ENCODE measurements at places on chromosomes 1 and 21.

DNA sequence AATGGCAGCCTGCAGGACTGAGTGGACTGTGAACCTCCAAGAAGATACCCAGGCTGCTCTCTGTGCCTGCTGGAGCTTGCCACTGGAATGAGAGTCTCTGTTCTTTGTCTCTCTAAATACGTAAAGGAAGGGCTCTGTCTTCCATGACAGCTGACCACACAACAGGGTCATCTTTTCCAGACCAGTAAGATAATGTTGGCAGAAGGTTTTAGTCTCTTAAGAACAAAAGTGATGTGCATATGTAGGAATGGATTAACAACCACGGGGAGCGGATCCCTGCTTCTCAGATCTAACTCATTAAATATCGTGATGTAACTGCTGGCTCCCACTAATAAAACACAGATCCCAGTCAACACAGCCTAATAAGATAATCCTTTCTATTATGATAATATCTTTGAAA lies 67.5 kb downstream of the MAP10 start:
- no peak for DNase-seq

DNA sequence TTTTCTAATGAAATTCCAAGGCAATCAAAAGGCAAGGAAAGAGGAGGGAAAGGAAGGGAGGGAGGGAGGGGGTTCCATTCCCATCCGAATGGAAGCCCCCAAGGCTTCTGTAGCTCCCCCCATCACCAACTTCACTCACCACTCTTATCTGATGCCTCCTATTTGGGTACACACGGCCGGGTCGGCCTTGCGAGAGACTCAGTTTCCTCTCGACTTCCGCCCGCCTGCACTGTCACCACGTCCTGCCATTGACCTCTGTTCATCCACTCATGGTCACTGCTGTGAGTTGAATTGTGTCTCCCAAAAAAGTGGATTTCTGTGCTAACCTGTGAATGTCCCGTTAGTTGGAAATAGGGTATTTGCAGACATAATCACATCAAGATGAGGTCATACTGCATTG lies 11.2 kb downstream of the PDE9A start:
- no peak for DNase-seq

DNA sequence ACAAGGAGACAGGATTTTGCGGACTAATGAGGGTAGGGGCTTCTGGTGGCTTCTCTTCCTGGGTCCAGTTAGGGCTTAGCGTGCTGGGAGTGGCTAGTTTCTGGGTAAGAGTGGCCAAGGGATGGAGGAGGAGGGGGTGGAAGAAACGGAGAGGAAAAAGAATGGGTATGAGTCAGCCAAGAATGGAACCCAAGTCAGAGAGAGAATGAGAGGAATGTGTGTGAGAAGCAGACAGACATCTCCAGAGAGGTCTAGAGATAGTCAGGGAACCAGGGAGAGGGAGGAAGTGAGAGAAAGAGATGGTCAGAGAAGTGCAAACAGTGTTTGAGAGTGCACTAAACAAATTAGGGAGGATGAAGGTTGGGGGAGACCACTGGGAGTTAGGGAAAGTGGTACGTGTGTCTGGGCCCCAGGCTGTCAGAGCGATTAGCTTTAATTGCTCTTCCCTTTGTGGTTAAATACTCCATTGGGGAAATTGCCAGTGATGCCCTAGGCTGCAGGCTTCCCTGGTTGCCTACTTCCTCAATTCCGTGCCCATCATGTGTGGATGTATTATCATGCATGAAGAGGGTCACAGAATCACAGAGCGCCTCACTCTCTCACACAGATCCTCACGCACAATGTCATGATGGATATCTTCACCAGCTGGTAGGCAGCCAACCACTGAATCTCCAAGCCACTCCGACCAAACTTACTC lies 1.4 kb downstream of the PEA15 start:
- peak; percentile 32 for DNase-seq

DNA sequence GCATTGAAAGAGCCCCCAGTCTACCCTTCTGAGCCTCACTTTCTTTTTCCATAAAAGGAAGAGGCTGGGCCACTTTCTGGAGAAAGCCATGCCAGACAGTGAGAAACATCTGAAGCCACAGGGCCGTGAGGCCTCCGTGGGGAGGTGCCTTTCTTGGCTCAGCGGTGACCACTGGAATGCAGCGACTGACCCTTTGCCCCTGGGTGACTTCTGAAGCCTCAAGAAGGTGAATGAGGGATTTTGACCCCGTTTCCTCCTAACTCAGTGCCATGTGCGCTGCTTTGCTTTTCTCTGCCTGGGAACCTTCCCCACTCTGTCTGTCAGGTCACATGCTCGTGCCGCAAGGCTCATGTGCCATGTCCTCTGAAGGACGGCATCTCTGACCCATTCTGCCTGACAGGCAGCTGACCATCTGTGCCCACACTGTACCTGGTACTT lies 44.7 kb upstream of the A3GALT2 start:
- no peak for DNase-seq

- DNase-seq, result peak; percentile 63
These were observed 12.9 kb downstream of the DESI2 start for GRCh38 chr1:244665771-244666217.

- no peak for DNase-seq
These were observed 164.8 kb upstream of the JUN start for GRCh38 chr1:58948671-58949070.

DNA sequence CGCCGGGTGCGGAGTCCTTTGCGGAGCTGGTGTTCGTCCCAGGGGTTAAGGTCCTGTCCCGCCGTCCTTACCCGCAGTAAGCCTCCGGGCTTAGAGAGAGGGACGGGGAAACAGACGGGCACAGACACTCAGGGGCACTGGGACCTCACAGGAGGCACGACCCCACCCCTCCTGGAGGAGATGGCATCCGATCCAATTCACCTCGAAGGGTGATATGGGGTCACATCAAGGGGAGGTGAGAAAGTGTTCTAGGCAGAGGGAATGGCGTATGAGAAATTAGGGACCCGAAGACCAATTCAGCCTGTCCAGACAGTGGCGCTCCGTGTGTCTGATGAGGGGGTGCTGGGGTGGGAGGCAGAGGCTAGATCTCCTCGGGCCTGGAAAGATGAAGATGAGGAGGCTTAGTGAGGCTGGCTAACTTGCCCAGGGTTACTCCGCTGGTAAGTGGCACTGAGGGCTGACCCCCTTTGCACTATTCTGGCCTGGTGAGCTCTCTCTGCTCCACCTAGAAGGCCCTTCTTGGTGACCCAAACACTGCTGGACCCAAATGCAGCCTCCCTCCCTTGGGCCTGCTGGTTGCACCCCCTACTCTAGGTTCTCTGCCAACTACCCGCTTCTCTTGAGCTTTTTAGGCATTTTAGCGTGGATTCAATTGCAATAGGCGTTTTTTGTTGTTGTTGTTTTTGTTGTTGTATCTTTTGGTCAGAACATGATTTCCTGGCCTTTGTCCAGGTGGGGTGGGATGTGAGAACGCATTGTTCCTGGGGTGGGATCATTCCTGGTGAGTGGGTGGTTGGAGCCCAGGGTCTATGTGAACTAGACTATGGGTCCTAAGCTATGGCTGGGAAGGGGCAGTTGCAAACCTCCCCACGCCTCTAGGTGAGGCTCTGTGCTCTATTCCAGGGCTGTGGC lies 12.3 kb downstream of the BTBD19 start:
- no peak for DNase-seq

DNA sequence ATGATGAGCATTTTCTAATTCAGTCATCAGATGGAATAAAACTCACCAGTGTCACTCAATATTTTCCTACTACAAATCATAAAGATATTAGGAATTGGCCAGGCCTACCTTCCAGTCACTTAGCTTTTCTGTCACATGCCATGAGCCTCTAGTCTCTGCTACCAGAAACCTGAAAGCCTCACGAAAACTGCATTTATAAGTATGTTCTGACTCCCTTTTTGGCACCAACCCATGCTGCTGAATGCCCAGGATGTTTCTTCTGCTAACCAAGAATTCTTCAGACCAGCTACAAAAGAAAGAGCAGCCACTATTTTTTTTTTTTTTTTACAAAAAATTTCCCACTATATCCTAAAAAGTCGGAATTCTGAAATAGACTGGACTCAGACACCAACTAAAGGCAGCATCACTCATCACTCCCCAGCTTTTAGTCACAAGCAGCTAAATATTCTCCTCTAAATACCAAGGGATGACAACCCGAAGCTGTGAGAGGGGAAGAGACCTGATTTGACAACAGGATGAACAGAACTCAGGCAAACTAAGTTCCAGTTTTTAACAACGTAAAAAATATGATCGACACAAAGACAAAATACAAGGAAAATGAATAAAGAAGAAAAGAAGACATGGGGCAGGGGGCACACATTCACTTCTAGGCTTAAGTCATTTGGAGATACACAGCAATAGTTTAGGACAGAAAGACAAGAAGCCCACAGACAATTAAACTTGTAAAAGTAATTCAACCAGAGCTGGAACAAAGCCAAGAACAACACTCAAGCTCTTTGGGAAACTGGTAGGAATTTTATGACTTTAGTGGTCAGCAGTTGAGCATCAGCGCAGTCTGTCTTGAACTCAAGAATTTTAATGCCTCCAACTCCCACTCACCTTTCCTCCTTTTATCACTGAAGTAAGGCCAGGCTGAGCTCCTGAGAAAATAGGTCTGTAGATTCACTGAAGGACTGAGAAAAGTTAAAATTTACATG lies 1.7 kb downstream of the DCAF8 start:
- no peak for DNase-seq

DNA sequence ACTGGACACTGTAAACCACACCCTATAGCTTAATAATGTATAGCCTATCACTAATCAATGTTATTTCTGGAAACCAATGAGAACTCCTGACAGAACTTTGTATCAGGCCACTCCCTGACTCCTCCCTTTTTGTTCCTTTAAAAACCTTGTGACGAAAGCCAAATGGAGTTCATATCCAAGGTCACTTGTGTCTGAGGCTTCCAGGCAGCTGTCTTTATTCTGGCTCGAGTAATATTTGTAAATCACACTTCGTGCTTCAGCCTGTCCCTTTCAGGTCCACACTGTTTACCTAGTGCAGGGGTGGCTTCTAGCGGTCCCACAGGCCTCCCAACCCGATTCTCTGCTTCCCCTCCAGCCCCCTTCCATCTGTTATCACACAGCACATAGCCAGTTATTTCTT lies 16.2 kb upstream of the CAPN9 start:
- DNase-seq, result no peak

DNA sequence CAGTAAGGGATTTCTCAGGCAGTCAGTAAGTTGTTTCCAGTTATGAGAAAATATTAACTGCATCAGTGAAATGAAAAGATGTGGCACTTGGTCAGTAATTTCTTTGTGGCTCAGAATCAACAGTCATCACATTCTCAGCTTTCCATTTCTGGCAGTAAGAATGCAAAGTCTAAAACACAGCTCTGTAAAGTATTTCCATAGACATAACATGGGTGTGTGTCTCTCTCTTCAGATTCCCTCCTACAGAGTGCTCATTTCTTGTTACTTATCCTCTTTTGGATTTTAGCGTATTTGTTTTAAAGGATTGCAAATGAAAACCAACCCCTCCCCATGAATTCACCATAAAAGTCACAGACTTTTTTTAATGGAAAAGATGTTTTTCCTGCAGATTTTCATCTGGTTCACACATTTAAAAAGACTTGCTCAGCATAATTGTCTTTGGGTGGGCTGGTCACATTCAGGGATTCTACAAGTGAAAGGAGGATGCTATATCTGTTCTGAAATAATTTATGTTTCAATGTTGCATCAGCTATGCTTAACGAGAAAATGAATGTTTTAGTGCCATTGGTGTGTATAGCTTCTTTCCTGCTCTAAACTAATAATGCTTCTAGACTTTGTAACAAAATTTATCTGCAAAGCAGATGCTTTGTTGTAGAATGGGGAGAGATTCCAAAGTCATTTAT lies 34.6 kb upstream of the CD55 start:
- DNase-seq, result no peak

GRCh38 chr1:31007462-31007991 lies 58.0 kb downstream of the PUM1 start:
- no peak for DNase-seq

DNA sequence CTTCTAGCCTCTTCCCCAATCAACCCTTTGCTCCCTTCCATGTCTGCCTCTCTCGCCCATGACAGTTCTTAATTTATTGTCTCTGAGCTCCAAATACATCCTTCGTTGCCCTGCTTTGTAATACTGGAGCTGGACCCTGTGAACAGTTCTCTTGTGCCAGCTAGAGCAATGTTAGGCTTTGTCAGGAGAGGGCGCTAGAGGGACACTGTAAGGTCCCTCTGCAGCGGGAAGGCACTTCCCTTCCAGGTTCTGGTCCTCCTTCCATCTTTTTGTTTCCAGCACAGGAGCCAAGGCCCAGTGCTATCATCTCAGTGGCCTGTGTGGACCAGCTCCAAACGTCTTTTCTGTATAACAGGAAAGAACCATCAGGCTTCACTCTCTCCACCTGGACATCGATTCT lies 95.9 kb downstream of the PTPRU start:
- DNase-seq, result peak; percentile 46

GRCh38 chr1:89904219-89904980 lies 83.6 kb downstream of the LRRC8D start:
- no peak for DNase-seq

GRCh38 chr1:113659556-113659955 lies 99.7 kb downstream of the PHTF1 start:
- no peak for DNase-seq

DNA sequence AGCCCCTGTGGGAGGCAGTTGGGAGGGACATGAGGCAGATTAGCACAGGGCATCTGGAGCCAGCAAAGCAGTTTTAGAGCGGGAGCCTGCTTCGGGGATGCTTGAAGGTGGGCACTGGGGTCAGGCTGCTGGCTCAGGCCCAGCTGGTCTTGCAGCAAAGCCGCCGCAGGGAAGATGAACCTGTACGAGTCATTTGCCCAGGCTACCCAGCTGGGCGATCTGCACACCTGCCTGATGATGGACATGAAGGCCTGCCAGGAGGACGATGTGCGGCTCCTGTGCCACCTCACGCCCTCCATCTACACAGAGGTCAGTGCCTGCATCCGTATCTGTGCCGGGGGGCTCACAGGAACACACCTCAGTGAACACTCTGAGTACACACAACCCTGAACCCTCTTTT lies 7.7 kb upstream of the SLC27A3 start:
- no peak for DNase-seq

- no peak for DNase-seq
These were observed 100.8 kb upstream of the DSCAM start for GRCh38 chr21:40947713-40948112.

DNA sequence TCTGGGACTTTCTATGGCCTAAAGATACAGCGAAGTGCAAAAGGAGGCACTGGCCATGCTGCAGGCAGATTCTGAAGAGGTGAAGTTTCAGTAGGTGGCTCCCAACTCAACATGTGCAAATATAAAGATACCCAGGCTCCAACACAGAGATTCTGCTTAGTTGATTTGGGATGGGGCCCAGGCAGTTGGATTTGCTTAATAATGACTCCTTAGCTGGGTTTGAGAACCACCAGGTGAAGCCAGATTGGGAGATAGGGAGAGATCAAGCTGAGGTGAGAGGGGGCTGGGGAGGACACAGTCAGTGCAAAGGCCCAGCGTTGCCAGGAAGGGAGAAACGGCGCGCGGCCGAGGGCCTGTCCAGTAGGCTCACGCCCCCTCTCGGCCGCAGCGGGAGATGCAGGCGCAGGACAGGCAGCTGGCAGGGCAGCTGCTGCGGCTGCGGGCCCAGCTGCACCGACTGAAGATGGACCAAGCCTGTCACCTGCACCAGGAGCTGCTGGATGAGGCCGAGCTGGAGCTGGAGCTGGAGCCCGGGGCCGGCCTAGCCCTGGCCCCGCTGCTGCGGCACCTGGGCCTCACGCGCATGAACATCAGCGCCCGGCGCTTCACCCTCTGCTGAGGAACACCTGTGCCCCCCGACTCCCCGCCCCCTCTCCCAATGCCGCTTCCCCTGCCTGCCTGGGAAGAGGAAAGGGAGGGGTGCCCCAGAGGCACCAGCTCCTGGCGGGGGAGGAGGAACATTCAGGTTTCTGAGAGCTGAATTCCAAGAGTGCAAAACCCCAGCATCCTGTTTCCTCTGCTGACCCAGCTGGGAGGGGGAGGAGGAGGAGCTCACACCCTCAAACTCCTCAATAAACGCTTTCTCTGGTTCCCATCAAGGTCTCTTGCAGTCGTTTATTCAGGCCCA lies 1.2 kb downstream of the FAM167B start:
- DNase-seq, result peak; percentile 89
